ENCODE measurements at places on chromosomes 12 and 14.

- no peak for DNase-seq
Observed at GRCh38 chr12:4279198-4279690, 5.7 kb downstream of the CCND2 start.

- no peak for DNase-seq
Observed at GRCh38 chr14:104930526-104931303, 6.0 kb downstream of the PLD4 start.

- no peak for DNase-seq
Observed at GRCh38 chr12:31362115-31362758, 36.3 kb upstream of the SINHCAF start.

GRCh38 chr12:49945394-49946080 lies 5.0 kb upstream of the AQP2 start:
- peak; percentile 28 for DNase-seq

DNA sequence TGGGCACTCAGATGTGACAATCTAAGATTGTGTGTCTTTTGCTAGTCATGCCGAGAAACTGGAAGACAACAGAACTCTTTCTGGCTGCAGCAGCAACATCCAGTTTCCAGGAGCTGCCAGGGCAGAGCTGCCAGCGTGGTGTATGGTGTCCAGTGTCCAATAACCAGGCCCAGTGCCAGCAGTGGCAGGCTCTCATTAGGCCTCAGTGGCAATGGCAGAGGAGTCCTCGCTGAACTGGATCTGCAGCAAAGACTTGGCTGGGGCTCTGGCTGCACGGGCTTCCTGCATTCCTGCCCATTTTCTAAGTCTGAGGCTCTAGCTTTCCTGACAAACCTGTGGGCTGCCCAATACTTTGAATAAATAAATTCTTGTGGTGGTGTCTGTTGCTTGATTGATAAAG lies 26.2 kb upstream of the PPM1A start:
- DNase-seq: peak; percentile 51

DNA sequence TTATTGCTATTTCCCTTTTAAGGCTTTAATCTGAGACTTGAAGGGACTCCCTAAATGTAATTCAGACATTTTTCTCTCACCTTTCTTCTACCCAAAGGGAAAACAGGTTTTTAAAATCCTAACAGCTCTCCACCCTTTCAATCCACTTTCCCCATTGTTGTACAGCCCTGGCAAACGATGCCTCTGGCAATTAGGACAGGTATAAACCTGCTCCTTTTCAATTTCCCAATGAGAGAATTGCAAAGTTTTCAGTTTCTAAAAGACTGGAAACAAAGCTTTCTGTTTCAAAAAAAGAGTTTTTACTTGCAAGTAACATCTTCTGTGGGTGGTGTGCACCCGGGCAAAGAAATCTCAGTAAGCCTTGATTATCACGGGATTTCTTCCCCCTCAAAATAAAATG lies 131.2 kb downstream of the HMGA2 start:
- DNase-seq: no peak

- no peak for DNase-seq
Observed at GRCh38 chr12:40107803-40108620, 2.1 kb upstream of the SLC2A13 start.

- DNase-seq: no peak
Observed at GRCh38 chr12:96242597-96242996, 48.4 kb downstream of the ELK3 start.

GRCh38 chr14:31828946-31829868 lies 247.9 kb upstream of the ARHGAP5 start:
- no peak for DNase-seq

- DNase-seq: no peak
Observed at GRCh38 chr12:68497702-68498101, 113.0 kb upstream of the RAP1B start.

- DNase-seq: no peak
Observed at GRCh38 chr12:89461649-89462612, 62.7 kb downstream of the GALNT4 start.

GRCh38 chr14:102694530-102695166 lies 82.6 kb upstream of the TRAF3 start:
- no peak for DNase-seq

- no peak for DNase-seq
Observed at GRCh38 chr12:87157791-87158190, 871.4 kb downstream of the C12orf50 start.

DNA sequence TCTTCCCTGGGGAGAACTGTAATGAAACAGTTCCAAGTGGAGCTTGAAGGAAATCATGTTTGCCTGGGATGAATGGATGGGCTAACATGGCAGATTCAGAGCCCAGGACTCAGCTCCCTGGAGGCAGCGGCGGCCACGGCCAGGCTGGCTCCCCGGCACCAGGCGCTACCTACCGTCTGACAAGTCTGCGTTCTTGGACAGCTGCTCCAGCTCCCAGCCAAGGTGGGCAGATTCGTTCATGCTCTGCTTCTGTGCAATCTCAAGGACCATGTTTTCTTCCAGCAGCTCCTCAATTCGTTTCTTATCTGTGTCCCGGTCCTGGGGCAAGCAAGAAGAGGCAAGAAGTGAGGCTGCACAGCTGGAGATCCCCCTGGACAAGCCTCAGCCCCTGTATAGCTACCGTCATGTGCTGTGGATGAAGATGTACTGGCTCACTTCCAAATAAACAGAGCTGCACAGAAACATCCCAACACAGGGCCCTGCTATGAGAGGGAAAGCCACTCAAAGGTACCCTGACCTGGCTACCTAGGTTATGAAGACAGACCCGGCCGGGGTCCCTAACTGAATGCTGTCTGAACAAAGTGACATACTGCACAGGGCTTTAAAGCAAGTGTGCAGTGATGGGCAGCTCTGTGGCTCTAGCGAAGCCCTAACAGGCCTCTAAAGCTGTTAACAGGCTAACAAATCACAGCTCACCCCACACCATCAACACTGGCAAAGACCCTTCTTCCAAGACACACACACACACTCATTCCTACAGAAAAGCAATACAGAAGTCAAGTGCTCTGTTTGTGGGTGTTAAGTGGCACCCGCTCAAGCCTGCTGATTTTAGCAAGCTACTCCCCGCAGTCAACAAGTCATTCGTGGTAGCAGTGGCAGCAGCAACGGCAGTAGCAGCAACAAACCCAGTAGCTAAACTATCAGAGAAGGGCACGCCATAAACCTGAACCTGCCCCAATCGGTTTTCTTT lies 80.4 kb upstream of the GPR68 start:
- no peak for DNase-seq

GRCh38 chr14:64990296-64990695 lies 3.6 kb downstream of the FNTB start:
- DNase-seq: no peak

DNA sequence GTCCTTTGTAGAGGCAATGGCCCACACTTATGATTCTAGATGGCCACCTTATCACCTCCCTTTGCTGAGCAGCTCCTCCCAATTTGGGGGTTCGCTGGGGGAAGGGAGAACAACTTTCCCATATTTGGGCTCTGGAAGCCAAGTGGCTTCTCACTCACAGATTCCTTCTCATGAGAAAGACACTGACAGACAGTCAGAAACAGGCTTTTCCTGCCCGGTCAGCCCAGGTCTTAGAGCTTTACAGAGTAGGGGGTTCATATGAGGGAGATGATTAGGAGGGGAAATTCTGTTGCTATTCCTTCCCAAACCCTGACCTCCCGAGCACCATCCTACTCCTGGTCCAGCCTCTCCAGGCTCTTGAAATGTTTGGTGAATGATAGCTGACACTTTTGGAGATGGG lies 60.1 kb upstream of the HSPB8 start:
- no peak for DNase-seq

DNA sequence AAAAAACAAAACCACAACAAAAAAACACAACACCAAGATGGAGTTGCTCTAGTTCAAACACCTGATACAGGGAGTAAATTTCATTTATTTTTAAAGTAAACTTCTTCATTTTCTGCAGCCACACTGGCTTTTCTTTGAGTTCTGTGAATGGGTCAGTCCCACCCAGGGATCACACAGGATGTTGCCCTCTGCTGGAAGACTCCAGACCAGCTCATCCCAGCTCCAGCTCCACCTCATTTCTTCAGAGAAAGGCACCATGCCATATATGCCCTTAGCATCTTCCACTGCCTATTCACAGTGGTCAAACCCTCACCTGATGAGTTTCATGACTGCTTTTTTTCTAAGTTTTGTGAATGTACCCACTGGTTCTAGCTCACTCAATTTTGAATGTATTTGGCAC lies 8.0 kb downstream of the GLIPR1 start:
- DNase-seq: no peak

GRCh38 chr12:110756611-110757010 lies 13.9 kb upstream of the PPP1CC start:
- DNase-seq: no peak

- DNase-seq: no peak
Observed at GRCh38 chr12:1907652-1908611, 10.5 kb downstream of the CACNA2D4 start.

GRCh38 chr14:86790408-86791364 lies 1202.3 kb downstream of the GALC start:
- no peak for DNase-seq

DNA sequence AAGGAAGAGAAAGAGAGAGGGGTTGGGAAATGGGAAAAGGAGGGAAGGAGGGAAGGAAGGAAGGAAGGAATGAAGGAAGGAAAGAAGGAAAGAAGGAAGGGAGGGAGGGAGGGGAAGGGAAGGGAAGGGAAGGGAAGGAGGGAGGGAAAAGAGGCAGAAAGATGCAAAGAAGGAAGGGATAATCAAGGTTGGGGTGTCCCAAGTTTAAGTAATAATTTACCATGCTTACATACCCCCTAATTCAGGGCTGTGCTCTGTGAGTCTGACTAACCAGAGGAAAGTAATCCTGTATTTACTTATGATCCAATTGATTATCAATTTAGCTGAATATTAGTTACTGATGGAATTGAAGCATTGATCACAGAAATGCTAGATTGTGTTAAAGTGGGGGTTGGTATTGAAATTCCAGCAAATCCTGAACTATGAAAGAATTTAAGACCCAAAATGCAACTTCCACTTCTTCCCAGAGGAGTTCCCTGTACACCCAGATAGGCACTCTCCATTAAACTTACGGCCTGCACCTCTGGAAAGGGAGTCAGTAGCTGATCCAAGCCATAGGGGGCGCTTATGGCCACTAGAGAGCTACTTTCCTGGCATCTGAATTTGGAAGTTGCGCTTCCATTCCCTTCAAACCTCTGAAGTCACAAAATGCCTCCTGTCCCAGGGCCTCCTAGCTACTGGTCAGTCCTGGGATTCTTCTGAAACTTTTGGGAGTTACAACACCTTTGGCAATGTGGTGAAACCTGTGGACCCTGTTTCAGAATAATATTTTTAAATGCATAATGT lies 162.7 kb upstream of the PWP1 start:
- no peak for DNase-seq

DNA sequence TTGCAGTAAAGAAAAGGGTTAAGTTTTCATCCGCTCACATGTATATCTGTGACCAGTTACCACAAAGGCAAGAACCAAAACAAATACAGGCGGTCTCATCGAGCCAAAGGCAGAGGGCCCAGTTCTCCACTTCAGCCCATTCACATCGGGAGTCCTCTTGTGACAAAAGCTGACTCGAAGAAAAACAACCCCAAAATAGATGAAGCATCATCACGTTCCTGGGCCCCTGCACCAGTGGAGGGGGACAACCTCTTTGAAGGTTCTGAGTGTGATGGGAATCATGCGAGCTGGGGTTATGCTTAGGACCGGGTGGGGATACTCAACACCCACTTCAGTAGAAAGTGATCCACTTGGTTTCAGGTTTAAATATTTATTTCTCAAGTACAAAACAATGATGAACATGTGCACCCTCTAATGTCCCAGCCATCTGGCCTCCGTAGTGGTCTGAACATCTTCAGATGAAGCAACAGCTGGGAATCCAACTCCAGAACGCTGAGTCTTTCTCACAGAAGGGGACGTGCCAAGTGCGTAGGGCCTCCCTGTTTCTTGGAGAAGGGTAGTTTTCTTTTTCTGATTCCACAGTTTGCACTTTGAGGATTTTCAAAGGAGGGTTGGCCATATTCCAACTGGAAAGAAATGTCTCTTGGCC lies 8.4 kb downstream of the GSC start:
- no peak for DNase-seq

DNA sequence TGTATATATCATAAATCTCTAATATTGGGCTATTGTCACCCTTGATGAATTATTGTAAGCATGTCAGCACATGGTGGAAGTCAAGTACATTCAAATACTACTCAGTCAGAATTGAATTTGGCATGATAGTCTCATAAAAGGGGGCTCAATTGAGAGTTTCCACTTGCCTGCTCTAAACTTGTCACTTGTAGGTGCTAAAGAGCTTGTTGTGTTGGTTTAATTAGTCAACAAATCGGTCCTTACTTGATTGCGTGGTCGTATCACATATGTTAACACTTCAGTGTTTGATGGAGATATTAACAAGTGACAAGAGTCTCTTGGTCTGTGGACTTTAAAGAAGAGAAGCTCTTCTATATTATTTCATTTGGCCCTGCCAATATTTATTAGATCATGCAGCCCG lies 81.1 kb downstream of the NKX2-1 start:
- no peak for DNase-seq

GRCh38 chr12:115335048-115335447 lies 651.1 kb upstream of the TBX3 start:
- DNase-seq: no peak

DNA sequence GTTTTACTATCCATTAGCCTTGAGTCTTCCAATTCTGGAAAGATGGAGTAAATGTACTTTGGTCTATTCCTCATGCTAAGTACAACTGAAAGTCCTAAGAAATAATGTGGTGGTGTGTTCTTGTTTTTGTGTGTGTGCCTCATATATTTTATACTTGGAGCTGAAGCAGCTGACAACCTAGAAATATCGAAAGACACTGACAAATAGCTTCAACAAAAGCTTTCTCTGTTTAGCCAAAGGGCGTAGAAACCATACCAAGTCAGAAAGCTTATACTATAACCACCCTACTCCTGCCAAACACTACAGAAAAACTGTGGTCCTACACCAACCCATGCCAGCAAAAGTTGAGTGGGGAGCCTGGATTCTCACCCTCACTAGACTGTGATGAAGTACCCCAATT lies 188.4 kb downstream of the GPHN start:
- DNase-seq: no peak

DNA sequence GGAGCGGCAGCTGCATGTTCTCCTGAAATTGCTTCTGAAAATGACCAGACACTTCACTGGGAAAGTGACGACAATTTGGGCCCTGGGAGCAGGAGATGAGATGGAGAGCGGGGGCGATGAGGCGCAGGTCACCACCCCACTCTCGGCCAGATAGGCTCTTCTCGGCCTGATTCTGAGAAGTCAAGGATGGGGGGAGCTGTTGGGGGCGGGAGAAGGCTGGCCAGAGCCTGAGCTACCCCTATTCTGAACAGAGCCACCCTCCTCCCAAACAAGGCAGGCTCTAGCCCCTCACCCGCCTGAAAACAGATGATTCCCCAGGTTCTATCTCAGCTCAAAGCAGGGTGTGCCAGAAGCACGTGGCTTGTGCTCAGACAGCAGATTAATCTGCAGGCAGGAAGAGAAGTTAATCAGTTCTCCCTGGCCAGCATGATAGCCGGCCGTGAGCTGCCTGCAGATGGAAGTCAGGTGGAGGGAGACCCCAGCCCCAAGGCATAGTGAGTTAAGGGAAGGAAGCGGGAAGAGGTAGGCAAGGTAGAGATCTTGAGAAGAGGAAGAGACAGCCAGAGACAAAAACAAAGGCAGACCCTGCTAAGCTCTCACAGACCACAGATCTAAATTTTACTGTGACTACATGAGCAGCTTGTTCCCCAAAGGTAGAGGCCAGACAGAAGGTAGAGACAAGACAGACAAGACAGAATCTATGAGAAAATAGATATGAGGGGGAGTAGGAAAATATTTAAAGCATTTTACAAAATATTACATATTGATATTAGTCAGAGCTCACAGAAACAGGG lies 10.9 kb upstream of the TAC3 start:
- DNase-seq: no peak

GRCh38 chr12:12636641-12637040 lies 25.0 kb downstream of the CREBL2 start:
- DNase-seq: no peak

- no peak for DNase-seq
Observed at GRCh38 chr14:102390064-102390855, 27.5 kb downstream of the TECPR2 start.

Measured in amygdala (tissue), 56 donors.